ENCODE measurements at places on chromosomes 1 and 21.

DNA sequence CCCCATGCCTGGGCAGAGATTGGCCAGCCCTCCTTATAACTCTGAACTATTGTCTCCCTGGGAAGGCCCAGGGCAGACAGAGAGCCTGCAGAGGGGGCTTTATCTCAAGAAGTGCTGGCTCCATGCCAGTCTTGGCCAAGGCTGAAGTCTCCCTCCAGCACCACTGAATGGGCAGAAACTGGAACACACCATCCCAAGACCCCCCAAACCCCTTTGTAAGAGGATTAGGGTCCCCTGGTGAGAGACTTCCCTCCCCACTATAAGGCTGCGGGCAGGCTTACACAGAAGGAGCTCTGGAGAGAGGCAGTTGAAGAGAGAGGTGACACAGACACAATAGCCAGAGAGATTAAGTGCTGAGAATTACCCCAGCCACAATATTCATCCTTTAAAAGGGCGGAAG is 97.2 kb downstream of the NAV1 start:
- no peak for DNase-seq

DNA sequence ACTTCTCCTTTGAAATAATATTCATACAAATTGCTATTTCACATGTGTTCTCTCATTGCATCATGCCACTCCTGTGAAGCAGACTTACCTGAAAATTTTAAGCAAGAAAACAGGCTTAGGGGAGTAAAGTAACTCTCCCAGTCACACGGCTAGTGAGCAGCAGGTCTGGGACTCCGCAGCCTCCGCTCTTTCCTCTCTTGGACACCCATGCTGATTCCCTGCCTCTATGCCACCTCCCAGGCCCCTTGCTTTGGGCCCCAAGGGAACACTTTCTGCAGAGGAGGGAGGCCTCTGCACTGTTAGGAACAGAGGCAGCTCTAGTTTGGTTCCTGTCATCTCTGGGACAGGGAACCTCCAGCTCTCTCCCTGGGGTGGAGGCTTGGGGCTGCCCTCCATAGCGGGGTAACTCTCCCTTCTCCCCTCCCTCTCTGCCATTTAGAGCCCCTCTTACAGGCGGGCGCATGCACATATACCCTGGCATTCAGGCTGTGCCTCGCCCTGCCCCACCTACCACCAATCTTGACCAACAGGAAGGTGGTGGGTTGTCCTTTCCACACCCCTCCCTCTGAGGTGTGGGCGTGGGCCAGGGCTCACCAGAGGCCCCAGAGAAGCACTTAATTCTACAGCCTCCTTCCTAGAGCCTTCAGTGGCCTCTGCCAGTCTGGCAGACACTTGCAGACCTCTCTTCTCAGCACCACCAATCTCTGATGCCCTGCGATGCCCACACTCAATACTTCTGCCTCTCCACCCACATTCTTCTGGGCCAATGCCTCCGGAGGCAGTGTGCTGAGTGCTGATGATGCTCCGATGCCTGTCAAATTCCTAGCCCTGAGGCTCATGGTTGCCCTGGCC is at the start of gene RXFP4:
Gene RXFP4 (plus strand): TSS at position 646 of the 852 bp plus-strand sequence. CDS start 72 bp downstream, at position 718.
- DNase-seq: no peak

DNA sequence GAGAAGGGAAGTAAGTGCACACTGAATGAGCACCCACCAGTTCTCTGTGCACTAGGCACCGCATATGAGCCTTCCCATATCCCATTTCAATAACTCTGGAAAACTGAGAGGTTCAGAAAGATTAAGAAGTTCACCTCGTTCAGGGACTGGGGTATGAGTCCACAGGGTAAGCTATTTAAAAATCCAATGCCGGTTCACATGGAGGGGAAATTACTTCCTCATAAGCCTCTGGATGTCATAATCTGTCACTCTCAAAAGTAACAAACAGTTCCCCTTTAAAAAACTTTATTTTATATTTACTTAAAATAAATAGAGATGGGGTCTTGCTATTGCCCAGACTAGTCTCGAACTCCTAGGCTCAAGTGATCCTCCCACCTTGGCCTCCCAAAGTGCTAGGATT is 1.9 kb downstream of the OR2B11 start:
- DNase-seq: no peak

- no peak for DNase-seq
Measured at GRCh38 chr1:2104621-2105427, 54.6 kb downstream of the PRKCZ start.

- no peak for DNase-seq
Measured at GRCh38 chr1:54283635-54284385, 83.8 kb downstream of the MRPL37 start.

GRCh38 chr1:170700842-170701615 is 37.1 kb downstream of the PRRX1 start:
- DNase-seq: no peak

- DNase-seq: no peak
Measured at GRCh38 chr1:233513431-233513830, 100.5 kb upstream of the KCNK1 start.

DNA sequence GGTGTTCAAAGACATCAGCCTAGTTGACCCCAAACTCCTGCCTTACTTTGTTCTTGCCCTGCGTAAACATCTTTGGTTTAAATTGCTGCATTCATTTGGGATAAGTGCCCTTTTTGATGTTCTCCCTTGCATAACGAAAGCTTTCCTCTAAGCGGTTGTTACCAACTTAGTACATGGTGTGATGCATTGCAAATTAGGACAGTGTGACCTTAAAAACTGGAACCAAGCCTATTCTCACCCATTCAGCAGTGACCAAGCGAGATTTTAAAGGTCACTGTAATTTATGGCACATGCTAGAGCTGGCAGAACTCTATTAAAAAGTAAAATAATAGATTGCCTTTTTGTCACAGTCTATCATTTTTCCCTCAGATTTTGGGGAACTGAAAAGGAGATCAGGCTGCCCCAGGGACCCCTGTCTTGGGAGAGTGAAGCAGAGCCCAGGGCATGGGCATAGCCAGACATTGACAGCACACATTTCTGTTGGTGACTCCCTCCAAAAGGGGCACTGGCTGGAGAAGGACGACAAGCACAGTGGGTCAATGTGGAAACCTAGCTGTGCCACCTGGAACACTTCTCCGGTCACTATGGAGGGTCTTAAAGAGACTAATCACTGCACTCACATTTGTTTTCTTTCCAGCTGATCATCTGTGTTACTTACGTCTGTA is 63.9 kb downstream of the KCNK1 start:
- DNase-seq: no peak

DNA sequence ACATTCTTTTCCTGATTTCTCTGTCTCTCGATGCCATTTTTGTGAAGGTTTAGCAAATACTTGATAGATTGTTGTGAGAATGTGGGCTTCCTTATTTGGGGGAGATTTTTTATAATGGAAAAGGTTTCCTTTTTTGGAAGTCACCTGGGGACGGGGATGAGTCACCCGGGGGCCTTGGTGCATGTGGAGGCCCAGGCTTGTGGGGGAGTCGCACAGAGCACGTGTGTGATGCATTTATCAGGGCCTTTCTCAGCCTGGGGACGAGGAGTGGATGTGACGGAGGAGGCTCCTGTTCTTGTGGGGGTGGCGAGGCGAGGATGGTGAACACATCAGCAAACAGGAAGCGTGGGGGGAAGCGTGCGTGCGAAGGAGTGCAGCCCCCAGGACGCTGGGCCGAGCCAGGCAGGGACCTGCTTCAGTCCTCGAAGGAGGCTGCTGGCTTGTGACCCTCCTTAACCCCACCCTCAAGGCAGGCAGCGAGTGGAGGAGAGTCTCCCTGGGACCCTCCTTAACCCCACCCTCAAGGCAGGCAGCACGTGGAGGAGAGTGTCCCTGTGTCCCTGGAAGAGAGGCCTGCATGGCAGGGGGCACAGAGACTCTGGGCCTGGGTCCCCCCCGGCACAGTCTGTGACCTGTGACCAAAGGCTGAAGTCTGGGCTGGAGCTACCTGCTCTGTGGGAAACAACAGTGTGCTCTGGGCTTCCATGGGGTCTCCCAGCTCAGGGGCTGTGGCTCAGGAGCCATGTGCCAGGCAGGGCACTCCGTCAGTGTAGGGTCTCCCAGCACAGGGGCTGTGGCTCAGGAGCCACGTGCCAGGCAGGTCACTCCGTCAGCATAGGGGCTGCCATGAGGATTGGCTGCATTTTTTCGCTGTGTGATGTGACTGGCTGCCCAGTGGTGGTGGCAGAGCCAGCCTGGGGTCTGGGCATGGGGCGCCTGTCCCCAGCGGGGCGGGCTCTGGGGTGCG is 57.2 kb downstream of the AGPAT3 start:
- DNase-seq: peak; percentile 86

GRCh38 chr1:34013136-34013535 is 149.3 kb downstream of the HMGB4 start:
- DNase-seq: no peak

DNA sequence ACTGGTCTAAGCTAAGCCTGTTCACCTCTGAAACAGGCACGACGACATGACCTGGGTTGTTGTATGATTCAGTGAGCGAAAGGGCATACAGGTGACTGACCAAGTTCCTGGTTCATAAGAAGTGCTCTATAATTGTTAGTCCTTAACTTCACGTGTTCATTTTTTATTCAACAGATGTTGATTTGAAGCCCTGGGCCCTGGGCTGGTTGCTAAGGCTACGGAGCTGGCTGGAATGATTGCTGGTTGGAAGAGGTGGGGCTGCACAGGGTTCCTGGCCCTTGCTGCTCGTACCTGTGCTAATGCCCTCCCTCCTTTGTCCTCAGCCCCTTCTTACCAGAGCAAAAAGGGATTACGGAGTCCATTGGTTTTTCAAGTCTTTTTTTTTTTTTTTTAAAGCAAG is 111.3 kb upstream of the CSF3R start:
- DNase-seq: no peak

- no peak for DNase-seq
Measured at GRCh38 chr1:29645586-29645985, 409.3 kb downstream of the PTPRU start.

DNA sequence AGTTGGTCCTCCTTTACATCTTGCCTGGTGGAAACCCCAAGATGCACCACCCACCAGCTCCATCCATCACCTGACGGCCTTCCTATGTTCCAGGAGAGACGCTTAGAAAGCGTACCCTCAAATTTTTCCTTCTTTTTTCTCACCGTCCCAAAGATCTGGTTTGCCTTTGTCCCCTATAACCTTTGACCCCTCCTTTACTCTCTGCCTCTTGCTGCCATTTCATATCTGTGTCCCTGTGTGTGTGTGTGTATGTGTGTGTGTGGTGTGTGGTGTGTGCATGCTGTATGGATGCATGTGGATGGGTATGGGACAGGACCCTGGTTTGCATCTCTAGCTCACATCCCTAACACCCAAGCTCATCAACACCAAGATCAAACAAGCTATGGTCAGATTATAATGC is 22.2 kb upstream of the IPO9 start:
- no peak for DNase-seq

- no peak for DNase-seq
Measured at GRCh38 chr1:212819726-212820125, 27.7 kb downstream of the SPATA45 start.

- DNase-seq: no peak
Measured at GRCh38 chr21:16058896-16059295, 329.1 kb downstream of the USP25 start.

GRCh38 chr1:179632868-179633267 is 41.2 kb downstream of the TDRD5 start:
- no peak for DNase-seq

DNA sequence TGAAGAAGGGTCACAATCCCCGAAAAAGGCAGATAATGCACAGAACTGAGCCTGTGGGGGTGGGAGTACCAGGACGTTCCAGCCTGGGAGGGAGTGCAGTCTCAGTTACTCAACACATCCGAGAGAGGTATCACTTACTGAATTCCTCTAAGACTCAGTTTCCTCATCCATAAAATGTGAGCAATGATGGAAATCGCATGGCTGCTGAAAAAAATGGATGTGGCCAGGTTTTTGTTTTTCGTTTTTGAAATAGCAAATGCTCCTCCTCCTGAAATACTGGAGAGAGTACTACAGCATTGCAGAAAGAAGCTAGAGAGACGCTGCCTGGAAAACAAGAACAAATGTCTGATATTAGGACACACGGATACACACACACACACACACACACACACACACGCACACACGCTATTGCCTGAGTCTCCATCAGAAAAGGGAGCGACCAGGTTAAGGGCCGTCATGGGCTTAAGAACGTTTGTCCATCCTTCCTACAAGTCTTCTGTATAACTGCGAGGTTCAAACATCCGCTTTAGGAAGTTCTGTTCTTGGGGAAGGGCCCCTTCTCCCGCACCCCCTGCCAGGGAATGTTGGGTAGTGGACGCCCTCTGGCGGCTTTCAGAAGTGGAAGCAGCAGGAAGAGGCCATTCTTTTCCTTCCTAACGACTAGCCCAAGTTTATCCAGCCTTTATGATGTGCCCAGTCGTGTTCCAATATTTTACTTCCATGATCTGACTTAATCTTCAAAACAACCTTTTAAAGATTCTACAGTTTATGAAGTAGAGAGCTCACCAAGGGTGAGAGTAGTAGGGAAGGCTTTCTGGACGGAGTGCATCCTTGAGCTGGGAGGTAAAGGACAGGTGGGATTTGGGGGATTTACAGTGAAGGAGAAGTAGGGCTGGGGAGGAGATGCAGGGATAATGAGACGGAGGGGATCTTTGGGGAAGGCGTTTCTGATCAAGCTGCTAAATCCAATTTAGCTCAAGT is 699 bp upstream of the NES start:
- DNase-seq: no peak

GRCh38 chr1:26717017-26717491 is 21.2 kb downstream of the ARID1A start:
- DNase-seq: no peak

DNA sequence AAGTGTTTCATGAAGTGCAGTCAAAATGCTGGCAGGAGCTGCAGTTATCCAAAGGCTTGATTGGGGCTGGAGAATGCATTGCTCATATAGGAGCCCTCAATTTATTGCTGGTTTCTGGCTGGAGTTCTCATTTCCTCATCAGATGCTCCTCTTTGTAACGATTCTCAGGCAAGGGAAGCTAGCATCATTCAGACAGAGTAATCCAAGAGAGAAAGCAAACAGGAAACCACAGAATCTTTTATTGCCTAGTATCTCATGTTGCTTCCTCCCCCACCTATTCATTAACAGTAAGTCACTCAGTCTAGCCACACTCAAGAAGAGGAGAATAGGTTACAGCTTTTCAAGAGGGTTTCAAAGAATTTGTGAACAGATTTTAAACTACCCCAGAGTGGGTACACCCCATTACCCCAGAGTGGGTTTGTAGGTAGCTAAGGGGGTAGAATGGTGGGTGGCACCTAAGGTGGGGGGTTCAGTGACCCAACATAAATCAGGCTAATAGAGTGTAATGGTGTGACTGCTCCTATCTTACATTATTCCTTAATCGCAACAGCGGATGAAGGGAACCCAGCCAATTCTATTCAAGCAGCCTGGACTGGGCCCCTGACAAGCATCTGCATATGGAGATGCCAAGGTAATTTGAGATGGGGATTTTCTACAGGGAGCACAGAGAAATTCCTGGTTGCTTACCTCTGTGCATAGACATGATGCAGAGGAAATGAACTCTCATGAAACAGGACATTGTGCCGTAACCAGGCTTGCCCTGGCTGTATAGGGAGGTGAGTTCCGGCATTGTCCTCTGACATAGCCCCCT is 67.1 kb downstream of the KCNJ15 start:
- no peak for DNase-seq

GRCh38 chr1:91764471-91765115 is 121.4 kb downstream of the TGFBR3 start:
- no peak for DNase-seq
